ENCODE measurements at places on chromosomes 1 and 21.

GRCh38 chr21:38780879-38781278, 24.9 kb upstream of the ETS2 start:
- DNase-seq, result no peak

DNA sequence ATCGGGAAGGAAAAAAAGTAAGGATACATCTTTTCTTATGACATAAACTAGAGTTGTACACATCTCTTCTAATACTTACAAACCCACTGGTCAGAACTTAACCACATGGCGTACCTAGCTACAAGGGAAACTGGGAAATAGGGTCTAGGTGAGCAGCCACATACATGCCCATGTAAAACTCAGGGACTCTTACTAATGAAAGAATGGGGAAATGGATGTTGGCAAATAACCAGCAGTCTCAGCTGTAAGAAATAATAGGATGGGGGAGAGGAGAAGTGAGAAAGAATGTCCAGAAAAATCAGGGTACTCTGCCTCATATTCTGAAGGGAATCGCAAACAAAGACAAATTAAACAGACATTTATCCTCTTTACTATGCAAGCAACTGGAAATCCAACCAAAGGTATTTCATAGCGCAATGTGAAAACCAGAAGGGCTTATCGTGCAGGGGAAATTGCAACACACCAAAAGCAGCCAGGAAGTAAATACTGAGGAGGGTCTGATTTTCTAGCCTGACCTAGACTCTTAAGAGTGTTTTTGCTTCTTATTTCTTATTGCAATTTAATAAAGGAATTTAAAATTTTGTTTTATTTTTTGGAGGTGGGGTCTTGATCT, 17.5 kb downstream of the GTF2B start:
- DNase-seq, result no peak

DNA sequence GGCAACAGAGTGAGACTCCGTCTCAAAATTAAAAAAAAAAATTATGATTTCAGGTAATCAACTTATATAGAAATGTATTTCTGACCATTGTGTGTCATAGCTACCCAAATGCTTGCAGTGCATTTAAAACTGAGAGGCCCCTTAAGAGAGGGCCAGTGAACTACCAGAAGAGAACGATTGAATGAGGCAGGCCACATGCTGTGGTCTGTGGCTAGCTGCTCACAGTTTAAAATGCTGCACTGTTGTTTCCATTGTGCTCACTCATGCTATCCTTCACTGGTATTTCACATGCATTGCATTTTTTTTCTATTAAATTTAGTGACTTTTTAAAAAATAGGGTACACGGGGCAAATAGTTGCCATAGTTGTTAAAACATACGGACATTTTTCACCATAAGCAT, 26.0 kb downstream of the CHML start:
- DNase-seq, result no peak

DNA sequence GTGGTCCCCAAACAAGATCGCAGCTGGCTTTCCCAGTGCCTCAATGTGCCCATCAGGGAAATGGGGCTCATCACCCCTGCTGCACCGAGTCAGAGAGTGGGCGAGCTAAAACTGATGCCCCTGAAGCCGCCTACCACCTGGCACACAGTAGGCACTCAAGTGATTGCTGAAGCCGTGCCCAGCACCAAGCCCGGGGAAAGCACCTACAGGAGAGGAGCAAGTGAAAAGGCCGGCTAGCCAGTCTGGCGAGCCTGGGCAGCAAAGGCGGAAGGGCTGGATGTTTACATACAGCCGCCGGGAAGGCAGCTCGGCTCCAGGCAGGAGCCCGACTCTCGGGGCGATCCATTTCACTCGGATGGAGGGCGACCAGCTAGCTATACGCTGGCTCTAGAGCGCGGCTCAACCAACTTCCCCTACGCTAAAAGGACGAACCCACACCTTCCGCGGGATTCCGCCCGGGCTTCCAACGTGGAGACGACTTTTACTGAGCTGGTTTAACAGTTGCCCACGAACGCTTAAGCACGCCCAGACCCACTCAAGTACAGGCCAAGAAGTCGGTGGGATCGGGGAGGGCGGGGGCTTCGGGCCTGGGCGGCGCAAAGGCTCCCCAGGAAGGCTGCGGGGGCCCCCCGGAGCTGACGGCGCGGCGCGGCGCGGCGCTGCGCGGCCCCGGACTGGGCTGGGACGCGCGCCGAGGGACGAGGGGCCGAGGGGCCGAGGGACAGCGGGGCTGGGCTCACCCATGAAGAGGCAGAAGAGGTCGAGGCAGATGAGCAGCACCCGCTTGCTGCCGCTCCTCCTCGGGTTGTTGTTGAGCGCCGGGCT, 1.0 kb downstream of the PLPP3 start:
- no peak for DNase-seq

DNA sequence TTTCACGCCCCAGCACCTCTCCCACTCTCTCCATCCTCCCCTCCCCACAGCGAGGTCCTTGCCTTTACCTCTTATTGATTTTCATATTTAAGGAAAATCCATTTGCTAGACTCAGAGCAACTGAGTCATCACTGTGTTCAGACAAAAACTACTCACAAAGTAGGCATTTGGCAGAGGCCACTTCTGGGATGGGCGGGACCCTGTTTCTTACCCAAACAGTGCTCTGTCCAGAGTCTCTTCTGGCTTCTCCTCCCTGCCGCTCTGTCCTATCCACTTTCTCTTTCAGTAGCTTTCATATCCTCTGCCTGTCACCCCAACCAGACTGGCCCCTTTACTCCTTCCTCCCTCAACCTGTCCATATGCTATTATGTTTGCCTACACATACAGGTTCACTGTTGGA, 2.4 kb upstream of the NAV1 start:
- DNase-seq, result no peak

- no peak for DNase-seq
These were observed 4.8 kb downstream of the TP73 start for GRCh38 chr1:3657096-3657475.

DNA sequence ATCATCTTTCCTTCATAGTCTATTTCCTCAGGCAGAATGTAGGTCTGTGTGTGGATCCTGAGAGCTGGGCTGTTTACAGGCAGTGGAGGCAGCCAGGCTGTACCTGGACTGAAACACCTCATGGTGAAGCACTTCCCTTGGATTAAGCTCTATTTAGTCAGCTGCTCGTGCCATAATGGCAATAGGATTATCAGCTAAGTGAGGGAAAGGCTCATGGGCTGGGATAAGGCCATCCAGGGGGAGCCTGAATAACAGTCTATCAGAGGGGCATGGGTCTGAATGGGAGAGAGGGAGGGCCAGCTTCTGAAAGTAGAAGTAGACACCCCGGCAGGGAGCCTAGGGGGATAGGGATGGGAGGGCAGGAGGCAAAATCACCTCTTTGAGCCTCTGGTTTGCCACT, 8.3 kb downstream of the RNASEL start:
- DNase-seq, result no peak

GRCh38 chr21:41037936-41038335, 130.0 kb upstream of the BACE2 start:
- DNase-seq, result no peak

DNA sequence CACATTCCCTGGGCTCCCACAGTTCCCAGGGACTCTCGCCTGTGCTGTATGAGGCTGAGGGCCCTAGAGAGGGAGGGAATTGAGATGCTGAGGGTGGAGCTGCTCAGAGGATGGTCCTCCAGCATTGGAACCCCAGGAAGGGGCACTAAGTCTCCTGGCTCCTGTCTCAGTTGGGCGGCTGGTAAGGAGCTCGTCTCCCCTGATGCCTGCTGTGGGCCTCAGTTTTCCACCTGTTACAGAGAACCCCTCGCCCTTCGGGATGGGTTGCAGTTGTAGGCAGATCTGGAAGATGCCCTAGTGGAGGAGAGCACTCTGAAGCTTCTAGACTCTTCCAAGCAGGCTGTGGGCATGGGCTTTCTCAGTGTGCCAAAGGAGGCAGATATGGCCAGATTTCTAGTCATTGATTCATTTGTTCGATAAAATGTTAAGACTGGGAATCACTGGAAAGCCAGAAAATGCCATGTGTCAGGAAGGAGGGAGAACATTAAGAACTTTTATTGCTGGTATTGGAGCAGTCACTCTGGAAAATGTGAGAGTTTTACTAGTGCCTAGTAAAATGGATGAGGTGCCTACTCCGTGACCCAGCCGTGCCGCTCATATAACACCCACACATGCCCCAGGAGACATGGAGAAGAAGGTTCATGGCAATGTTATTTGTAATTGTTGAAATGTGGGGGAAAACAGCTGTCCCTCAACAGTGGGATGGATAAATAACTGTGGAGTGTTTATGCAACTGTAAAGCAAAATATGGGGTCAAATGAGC, 828 bp upstream of the MYBPH start:
- no peak for DNase-seq

- no peak for DNase-seq
These were observed 478.8 kb downstream of the CAMTA1 start for GRCh38 chr1:7264101-7264500.

- no peak for DNase-seq
These were observed 118.1 kb upstream of the SGIP1 start for GRCh38 chr1:66415866-66416265.

GRCh38 chr1:66550243-66550642, 16.3 kb downstream of the SGIP1 start:
- no peak for DNase-seq

- DNase-seq, result no peak
These were observed 1267.6 kb upstream of the ADGRL2 start for GRCh38 chr1:80533093-80533492.

DNA sequence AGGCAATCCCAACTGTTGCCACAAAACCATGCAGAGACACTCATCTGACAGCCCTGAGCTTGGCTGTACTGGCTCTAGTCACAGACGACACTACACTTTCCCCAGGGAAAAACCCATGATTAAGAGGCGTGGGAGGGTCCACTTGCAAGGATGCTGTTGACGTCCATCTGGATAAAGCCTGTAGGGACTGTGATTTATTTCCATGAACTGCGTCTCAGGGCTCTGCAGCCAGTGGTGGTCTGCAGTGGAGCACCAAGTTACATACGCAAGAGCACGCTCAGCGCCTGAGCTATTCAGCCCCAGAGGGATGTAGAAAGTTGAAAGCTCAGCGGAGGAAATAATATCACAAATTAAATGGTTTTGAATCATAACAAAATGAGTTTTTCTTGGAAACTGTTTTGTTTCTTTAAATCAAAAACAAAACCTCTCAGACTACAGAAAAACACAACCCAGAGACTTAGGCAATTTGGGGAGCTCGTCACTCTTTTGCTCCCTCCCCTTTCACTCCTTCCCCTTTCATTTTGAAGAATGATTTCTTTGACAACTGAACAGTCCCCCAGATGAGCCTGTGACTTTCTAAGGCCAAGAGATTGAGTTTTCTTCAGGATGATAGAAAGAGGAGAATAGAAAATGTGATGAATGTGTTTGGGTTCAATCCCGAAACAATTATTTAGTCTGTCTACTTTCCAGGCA, 71.2 kb downstream of the NGF start:
- DNase-seq, result no peak

GRCh38 chr1:22216210-22216883, 73.5 kb upstream of the WNT4 start:
- DNase-seq, result no peak
